ENCODE measurements at places on chromosomes 12 and 14.

DNA sequence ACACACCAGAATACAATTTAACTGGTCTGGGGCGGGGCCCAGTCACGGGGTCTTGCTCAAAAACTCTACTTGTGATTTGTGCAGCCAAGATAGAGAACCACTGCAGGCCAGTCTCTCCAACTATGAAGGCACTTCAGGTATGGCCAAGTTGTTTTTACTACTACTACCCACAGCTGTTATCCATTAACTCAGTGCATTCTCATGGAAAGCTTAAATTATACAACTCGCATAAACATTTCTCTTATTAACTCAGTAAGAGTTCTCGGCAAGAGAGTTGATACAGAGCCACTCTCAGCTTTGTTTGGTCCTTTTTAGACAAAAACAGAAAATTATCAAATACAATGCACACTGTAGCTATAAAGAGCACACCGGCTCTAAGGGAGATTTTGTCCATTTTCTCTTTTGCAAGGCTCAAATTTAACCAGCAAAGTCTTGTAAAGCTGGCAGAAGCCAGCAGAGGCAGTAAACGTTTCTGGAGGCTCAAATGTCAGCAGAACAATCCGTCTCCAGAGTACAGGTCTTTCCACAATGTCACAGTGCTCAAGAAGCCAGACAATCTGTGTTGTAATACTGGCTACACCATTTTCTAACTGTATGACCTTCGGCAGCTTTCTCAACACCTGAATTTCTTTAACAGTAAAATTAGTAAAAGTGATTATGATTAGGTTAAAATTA is 85.9 kb downstream of the PTGER2 start:
- peak; percentile 79 for DNase-seq

DNA sequence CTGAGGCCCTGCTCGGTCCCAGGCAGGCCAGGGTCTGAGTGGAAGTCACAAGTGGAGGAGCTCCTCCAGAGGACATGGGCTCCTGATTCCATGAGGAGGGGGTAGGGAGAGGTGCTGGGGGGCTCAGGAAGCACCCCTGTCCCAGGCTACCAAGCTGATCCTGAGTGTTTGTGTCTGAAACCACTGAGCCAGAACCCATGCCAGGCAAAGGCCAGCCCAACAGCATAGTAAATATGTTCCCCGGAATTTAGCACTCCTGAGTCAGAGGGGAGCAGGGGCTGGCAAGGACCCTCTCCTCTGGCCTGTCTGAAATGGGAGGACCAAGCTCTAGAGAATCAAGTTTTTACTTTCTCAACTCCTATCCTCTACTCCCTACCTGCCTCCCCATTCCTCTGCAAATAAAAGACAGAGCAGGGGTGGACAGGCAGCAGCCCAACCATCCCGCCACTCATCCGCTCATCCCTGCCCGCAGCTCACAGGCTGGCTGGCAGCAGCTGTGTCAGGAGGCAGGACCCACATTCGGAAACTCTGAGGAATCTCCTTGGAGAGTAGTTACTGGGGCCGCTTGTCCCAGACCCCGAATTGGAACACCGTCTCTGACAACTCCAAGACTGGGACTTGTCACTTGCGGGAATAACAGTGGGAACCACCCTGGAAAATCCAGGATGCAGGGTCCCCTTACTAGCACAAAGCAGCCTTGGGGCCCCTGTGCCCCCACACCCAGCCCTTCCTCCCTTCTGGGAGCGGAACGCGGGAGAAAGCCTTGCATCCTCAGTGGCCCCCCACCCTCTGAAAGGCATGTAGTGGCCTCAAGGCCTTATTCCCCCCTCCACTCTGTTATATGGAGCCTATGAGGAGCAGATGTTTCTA is 102.5 kb downstream of the ZFP36L1 start:
- no peak for DNase-seq

DNA sequence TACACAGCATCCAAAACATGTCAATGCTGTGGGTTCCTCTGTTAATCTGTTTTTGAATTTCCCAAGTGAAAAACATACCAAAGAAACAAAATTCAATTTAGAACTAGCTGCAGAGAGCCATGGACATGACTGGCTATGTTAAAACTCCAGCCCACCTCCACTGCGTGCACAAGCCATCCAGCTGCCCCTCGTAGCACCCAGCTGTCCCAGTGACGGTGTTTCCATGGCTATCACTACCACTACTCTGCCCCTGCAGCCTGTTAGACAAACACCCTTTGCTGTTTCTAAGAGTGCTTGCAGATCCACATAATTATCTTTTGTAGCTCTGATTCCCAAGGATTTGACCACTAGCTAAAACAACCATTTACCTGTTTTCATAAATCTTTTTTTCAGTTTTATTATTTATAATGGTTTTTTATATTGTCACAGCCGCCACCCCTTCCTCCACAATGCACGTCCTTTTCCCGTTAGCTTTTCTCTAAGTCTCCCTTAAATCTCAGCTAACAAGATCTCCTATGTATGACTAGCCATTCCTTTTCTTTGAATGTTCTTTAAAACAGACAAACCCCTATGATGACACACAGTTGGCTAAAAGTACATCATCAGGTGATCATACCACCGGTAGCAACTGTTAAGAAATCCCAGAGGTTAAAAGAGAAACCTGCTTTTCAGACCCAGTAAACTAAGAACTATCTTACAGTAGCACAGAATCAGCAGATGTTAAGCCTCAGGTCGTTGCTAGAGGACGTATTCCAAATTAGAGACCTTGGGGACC is 37.8 kb upstream of the NAA30 start:
- DNase-seq = no peak

DNA sequence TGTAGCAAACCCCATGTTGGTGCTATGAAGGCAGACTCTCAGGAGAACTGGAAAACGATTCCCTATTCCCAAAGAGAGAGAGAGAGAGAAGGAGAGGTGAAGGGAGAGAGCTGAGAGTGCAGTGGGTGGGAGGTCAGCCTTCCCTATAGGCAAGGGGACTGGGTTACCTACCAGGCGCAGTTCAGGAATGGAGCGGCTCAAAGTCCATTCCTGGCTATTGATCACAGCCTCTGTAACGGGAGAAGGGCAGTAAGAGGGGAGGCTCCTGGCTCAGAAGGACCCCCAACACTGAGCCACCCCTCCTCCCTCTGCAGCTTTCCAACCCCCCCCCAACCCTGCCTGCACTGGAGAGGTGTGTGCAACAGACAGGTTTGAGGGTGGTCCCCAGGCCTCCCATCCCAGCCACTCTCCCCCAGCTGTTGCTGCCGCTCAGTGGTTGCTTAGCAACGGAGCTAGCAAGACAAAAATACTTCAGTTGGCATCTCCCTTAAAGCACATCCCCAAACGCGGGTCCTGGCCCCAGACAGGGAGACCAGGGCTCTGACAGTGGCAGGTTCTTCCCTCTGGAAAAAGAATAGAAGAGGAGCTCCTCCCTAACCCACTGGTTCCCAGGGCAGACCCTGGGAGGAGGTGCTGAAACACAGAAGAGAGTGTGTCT is 3.2 kb downstream of the AGAP2 start:
- DNase-seq = no peak

DNA sequence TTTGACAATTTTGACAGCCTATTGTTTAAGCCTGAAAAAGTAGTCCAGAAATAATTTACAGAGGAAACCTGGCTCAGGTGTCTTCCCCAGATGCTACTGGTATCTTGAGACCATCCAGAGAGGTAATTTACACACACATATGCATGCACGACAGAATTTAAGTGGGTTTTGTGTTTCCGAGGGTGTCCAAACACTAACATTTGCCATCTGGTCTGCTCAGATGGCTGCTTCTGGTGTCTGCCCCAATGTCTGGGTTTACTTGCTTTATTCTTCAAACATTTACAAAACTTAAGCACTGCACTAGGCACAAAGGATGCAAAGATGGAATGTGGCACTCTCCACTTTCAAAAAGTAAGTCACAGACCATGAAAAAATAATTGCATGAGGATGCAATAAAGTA is 226.6 kb upstream of the EGLN3 start:
- DNase-seq = no peak

- no peak for DNase-seq
Observed at GRCh38 chr12:16002880-16003279, 91.7 kb downstream of the DERA start.

DNA sequence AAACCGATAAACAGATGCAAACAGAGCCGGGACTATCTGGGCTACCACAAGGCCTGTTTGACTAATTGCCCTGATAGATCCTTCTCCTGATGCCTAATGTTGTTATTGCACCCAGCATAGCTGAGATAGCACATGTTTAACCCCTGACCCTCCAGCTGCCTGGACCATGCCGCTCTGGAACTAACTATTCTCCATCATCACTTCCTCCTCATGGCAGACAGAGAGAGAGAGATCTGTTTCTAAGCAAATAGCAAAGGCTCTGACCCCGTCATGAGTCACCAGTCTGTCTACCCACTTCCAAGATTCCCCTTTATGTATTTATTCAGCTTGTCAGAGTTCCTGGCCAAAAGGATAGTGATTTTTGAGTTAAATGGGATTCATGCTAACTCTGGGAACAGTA is 58.2 kb upstream of the FLRT2 start:
- peak; percentile 74 for DNase-seq

DNA sequence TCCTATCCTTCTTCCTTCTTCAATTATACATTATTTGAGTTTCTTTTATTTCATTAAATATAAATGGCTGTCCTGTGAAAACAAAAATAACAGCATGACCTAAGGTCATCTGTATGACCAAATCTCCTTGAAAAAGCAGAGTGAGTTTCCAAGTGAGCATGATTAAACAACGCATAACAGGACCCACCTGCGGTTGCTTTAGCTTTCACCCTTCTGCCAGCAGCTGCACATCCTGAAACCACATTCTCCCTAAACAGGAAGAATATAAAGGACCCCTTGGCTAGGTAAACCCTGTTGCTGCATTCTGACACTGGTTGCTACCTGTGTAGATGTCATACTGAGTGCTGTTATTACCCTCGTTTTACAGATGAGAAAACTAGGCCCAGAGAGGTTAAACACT is 42.8 kb upstream of the CPM start:
- no peak for DNase-seq

All from fibroblast of gingiva (primary cell).